ENCODE measurements at places on chromosomes 6 and 20.

DNA sequence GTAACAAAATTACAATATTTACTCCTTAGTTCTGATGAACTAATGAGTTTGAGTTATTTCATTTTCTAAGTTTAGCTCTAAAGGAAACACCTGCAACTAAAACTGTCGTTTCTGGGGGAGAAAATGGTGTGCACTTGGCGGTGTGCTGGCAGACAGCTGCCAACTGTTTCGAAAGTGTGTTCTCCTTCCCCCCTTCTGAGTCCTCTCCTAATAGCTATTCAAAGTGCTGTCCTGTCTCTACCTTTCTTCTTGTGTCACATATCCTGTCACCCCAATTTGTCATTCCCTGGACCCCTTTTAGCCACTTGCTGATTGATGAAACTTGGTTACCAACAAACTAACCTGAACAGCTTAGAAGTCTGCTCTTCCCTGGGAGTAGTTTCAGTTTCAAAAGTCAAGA lies 4.9 kb upstream of the UBE2J1 start:
- DNase-seq, result peak; percentile 34

DNA sequence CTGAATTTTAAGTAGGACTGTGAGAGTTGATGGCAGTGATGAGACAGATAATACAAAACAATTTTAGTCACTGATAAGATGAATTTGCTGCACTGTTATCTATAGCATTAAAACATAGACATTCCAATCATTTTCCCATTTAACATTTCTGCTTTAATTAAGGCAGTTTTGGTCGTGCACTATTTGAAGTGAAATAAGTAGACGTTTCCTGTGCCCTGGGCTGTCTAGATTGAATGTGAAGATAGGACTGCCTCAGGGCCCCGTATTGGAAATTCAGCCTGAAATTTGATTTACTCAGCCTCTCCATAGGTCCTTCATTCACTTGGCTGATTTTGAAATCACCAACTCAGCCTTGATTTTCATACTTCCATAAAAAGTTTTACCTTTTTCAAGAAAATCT lies 48.3 kb downstream of the ARID1B start:
- DNase-seq, result no peak

DNA sequence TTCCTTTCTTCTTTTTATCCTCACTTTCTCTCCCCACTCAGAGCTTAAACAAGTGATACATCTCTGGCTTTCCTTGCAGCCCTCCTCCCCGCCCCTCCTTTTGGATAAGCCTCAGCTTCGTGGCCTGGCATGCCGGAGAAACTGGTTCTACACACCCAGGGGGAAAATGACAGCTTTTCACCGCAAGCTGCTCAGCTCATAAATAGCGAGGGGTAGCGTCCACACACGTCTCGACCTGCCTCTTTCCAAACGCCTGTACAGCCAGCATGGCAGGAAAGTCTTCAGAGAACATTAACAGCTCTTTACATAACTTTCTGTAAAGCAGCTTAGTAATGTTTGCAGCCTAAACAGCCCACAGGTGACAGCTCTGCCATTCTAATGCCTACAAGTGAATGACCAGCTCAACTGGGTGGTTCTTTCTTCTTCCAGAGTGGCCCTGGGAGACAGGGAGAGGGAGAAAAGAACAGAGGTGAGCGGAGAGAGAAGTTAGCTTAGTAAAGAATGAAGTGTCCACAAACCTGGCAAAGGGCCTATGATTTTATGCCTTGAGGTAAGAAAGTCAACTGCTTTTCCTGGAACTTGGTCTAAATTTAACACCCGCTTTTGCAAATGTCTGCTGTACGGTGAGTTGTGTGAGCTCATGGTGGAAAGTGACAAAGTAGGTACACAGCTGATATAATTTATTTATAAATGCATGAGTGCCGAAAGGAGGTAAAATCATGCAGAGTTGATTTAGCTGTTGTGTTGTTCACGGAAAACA lies 251.5 kb downstream of the TFAP2A start:
- DNase-seq, result no peak

GRCh38 chr6:144897441-144897921 lies 612.3 kb downstream of the UTRN start:
- DNase-seq, result no peak

DNA sequence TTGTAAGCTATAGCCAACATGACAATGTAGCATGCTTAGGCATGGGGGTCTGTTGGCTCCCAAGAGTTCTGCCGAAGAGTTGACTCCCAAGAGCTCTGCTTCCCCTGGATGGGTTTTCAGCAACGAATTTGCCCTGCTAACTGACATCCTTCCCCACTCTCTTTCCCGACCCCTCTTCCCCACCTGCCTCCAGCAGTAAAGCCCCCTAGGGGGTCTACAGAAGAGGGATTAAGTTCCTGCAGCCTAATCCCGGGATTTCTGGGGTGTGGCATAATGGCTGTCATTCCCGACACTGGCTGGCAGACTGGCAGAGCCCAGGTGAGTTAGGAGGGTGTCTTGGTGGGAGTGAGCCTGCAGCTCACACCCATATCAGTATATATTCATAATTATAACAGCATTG lies 121.0 kb upstream of the ZNF184 start:
- no peak for DNase-seq

DNA sequence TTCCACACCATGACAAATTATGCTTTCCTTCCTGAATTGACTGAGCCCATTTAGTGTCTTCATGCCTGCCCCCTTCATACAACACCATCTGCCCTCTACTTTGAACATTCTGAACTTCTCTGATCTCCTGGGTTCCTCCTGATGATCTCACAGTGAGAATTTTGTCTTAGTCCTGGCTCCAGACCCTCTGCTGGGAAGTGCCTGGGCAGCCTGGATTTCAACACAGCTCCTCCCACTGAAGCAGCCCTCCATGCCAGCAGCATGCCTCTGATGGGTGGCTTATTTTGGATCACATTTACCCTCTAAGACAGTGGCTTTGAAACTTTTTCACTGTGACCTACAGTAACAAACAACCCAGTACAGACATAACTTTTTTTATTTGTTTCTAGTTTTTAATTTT lies 41.5 kb downstream of the DSE start:
- no peak for DNase-seq

GRCh38 chr20:62607366-62608217 lies 34.7 kb upstream of the SLCO4A1 start:
- no peak for DNase-seq

GRCh38 chr20:8232332-8232731 lies 100.3 kb downstream of the PLCB1 start:
- no peak for DNase-seq

Measured in common myeloid progenitor, CD34-positive (primary cell).